Germinal center (tissue), 1 donor: ENCODE measurements at places on chromosomes 16 and 17.

- DNase-seq = peak; percentile 87
Observed at GRCh38 chr17:38735161-38735997, 5.2 kb downstream of the CISD3 start.

- DNase-seq = no peak
Observed at GRCh38 chr17:42260318-42260717, 15.9 kb downstream of the STAT5B start.

GRCh38 chr16:65196420-65197075, 74.7 kb upstream of the CDH11 start:
- DNase-seq = no peak

DNA sequence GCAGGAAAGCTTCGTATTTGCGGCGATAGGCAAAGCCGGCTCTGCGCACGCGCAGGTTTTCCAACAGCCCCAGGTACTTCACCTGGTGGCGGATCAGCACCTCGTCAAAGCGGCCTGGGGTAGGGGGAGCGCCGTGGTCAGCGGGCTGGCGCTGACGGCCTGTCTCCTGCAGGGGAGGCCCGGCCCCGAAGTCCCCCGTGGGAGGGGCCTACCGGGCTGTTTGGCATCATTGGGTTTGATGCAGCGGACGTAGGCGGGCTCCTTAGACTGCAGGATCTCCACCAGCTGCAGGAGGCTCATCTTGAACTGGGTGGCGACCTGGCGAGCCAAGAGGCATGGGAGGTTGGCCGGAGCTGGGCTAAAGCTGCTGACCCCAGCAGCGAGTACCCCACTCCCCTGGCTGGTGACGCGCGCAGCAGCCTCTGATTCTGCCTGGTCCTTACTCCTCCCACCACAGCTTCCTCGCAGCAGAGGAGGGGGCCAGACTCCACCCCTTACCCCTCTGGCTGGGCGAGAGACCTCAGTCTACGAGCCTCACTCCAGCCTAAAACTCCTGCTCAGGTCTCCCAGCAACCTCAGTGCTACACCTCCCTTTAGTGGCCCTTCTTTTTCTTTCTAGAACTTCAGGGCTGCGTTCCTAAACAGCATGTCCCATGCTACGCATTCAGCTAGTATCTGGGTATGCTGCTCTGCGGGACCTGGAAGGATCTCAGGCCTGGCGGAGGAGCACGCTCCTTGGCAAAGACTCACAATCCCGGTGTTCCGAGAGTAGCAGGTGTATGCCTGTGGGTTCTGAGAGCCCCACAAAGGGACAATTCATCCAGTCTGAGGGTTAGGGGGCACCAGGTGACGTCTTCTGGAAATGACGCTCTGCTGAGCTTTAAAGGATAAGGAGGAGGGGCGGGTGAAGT, 16.1 kb upstream of the CRK start:
- DNase-seq = no peak
